ENCODE measurements at places on chromosomes 1 and 21.

GRCh38 chr21:29254550-29254949 is 44.2 kb upstream of the BACH1 start:
- no peak for DNase-seq

GRCh38 chr21:39251326-39251725 is 62.1 kb downstream of the BRWD1 start:
- no peak for DNase-seq

- DNase-seq, result no peak
These were observed 1.0 kb upstream of the AK4 start for GRCh38 chr1:65146908-65147423.

DNA sequence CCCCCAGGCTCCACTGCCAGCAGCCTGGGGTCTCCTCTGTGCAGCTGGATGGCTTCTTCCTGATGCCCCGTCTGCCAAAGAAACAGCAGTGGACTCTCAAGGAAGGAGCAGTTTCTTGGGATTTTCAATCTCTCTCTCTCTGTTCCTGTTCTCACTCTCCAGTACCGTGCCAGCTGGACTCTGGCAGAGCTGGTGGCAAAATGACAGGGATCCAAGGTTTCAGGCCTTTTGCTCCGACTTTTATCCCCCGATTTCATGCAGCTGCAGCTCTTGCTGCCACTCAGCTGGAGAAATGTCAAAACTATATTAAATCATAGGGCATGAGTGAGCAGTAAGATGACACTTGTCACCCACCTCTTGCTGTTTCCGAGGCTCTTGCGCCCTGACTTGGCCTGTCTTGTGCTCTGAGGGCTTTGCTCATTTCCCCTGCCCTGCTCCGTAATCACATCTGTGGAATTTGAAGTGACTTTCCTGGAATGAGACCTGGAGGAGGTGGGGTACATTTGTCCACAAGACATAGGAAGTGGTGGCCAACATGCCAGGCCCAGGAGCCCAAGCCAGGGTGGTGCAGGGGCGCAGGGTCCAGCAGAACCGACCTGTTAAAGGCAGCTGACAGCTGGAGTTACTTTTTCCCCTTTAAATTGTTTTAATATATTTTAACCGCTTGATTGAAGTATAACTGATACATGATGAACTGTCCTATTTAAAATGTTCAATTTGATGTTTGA is 576.2 kb downstream of the PTPRU start:
- DNase-seq, result no peak

GRCh38 chr1:240074908-240075307 is 16.8 kb upstream of the FMN2 start:
- DNase-seq, result no peak

All from epithelial cell of prostate (primary cell).